Esophagus squamous epithelium (tissue), 5 donors: ENCODE measurements at places on chromosomes 7 and 10. TPM values are rescaled to one million over a fixed set of nuclear protein-coding genes. Genes with fewer than 3 reads are reported as not detected.

DNA sequence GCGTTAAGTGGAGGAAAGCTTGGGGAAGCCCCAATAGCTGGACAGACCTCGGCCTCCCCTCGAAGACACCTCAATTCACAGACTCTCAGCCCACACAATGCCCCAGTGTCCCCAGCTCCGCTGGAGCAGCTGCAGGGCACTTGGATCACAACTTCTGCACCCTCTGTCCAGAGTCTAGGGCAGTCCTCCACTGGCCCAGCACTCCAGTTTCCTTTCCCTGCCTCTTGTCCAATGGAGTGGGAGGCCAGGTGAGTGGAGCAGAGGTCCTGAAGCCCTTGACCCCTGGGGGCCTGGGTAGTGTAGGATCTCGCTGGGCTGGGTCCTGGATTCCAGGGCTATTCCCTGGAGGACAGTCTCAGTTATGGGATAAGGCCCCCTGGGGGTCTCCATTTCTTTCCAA, 11.9 kb downstream of the SFRP5 start:
- peaks cover 15% of the 10 kb centered on the region for H3K36me3 ChIP-seq
- H3K4me3 ChIP-seq = no peak overlapping the region
- no peak for DNase-seq
- no peaks in the 10 kb centered on the region for H3K27me3 ChIP-seq

DNA sequence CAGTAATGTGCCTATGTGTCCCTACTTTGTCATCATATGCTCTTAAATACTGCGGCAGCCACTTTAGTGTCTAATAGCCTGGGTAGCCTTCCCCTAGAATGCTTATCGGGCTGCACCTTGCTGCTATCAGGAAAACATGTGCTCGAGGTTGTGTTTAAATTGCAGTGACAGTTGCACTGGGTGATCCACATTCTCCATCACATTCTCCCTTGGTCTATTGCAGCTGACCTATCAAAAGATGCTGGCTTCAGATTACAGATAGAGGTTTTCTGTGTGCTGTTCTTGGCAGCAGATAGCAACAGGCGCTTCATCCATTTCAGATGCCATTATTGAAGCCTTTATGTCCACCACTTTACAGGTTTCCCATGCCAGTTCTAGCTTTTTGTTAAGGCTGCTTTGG, 130.1 kb upstream of the MDFIC start:
- H3K4me3 ChIP-seq = no peak overlapping the region
- H3K27me3 ChIP-seq = no peaks in the 10 kb centered on the region
- H3K27ac ChIP-seq = no peak overlapping the region
- no peaks in the 10 kb centered on the region for H3K36me3 ChIP-seq
- no peak for DNase-seq
- no peaks in the 10 kb centered on the region for H3K4me1 ChIP-seq

DNA sequence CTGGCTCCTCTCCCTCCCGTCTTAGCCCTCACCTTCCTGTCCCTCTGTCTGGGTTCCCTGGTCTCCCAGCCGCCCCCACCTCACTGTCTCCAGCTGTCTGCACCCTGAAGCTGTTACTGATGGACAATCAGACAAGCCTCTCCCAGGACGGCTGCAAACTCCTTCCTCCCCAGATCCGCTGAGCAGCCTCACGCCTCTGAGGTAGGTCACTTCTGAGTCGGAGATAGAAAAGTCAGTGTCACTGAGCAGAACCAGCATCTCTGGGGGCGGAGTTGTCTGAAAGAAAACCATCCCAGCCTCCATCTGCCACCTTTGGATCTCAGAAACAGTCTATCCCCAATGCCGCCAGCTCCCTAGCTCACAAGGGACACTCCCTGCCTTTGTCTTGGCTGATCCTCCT, 27.4 kb downstream of the FAM241B start:
- no peaks in the 10 kb centered on the region for H3K36me3 ChIP-seq
- H3K27ac ChIP-seq = no peak overlapping the region
- DNase-seq = no peak
- H3K27me3 ChIP-seq = no peaks in the 10 kb centered on the region
- no peaks in the 10 kb centered on the region for H3K4me1 ChIP-seq

DNA sequence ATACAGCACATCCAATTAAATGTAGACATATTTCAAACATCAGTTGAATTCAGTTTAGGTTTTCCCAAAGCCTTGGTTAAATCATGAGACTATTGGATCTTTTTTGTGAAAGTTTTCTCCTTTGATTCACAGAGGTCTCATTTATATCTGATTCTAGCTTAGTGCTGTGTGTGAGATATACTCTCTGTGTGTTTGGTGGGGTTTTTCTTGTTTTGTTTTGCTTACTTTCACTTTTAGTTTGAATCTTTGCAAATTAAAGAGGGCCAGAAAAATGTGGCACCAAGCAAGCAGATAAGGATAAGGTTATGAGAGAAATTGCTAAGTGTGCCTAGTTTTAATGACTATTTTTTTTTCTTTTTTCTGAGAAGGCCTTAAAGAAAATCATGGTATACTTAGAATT, 12.6 kb upstream of the OR6B1 start:
- H3K4me1 ChIP-seq = no peaks in the 10 kb centered on the region
- no peak overlapping the region for H3K4me3 ChIP-seq
- H3K27ac ChIP-seq = no peak overlapping the region
- DNase-seq = no peak

NUTM2E gene
- not detected for total RNA-seq

- H3K4me3 ChIP-seq = no peak overlapping the region
- no peaks in the 10 kb centered on the region for H3K36me3 ChIP-seq
- H3K4me1 ChIP-seq = peaks cover 6% of the 10 kb centered on the region
- H3K27ac ChIP-seq = no peak overlapping the region
Measured at GRCh38 chr7:42549866-42550485, 313.0 kb upstream of the GLI3 start.

TMEM196 gene
- total RNA-seq = not detected
